ENCODE measurements at places on chromosomes 1 and 21.

- peak; percentile 83 for DNase-seq
Measured at GRCh38 chr1:154344977-154345837, 19.9 kb downstream of the ATP8B2 start.

- no peak for DNase-seq
Measured at GRCh38 chr21:36654796-36655325, 44.1 kb upstream of the SIM2 start.

DNA sequence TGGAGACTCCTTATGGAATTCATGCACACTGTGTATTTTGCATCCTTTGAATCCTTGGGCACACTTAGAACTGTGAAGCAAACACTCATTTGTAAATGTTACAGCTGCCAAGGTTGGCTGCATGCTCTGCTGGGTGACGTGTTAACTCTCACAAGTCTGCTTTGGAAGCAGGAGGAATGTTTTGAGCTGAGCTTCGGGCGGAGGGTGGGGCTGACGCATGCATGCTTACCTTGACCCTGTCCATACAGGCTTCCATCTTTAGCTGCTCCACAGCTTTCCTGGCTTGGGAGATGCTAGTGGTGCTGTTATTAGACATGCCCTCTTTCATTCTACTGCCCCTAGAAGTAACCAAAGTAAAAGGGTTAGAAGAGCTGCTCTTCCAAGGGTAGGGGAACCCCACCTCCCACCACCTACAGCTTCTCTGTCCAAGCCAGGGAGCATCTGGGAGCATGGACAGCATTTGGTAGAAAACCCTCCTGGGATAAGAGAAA, 66.0 kb downstream of the GNG4 start:
- no peak for DNase-seq

GRCh38 chr1:108051631-108052377, 86.8 kb upstream of the VAV3 start:
- no peak for DNase-seq

- peak; percentile 65 for DNase-seq
Measured at GRCh38 chr1:245153081-245153551, 1.7 kb upstream of the KIF26B start.

DNA sequence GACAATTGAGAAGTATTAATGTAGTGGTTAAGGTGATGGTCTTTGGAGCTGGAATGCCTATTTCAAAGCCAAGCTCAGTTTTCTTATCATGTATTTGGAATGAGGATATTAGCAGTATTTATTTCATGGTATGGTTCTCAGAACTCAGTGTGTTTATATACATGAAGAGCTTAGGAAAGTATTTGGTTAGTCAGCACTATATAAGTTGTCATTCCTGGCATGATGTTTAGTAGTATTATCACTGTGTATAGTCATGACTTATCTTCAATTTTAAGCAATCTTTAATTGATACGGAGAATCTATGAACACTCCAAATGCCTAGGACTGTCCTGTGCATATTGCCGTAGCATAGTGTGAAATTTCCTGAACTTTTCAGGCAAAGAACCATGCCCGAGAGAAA, 501.9 kb upstream of the USP24 start:
- no peak for DNase-seq

GRCh38 chr1:27217401-27217800, 17.0 kb upstream of the WDTC1 start:
- DNase-seq = no peak

- no peak for DNase-seq
Measured at GRCh38 chr1:59543211-59543668, 246.3 kb downstream of the FGGY start.

DNA sequence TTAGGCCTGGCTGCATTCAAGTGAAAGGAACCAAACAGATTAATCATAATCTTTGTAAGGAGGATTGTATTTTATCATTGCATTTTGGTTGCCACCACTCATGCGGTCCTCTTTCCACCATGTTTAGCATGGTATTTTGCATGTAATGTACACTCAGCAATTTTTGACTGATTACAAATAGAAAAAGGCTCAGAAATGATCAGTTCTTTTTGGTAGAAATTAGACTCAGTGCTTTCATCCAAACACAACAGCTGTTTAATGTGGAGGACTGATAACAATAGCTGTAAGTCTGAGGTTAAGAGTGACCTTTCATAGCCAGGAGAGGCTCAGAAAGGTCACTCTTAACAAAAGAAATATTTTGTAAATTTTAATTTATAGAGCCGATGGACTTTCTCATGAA, 25.3 kb upstream of the DPH5 start:
- DNase-seq = no peak

- DNase-seq = no peak
Measured at GRCh38 chr1:27153549-27153886, 1.4 kb downstream of the SLC9A1 start.

- DNase-seq = no peak
Measured at GRCh38 chr21:39125752-39126485, 57.3 kb downstream of the PSMG1 start.

- DNase-seq = no peak
Measured at GRCh38 chr1:153831026-153831425, 55.8 kb downstream of the SLC27A3 start.

- DNase-seq = no peak
Measured at GRCh38 chr1:147214325-147214724, 10.8 kb downstream of the FMO5 start.

DNA sequence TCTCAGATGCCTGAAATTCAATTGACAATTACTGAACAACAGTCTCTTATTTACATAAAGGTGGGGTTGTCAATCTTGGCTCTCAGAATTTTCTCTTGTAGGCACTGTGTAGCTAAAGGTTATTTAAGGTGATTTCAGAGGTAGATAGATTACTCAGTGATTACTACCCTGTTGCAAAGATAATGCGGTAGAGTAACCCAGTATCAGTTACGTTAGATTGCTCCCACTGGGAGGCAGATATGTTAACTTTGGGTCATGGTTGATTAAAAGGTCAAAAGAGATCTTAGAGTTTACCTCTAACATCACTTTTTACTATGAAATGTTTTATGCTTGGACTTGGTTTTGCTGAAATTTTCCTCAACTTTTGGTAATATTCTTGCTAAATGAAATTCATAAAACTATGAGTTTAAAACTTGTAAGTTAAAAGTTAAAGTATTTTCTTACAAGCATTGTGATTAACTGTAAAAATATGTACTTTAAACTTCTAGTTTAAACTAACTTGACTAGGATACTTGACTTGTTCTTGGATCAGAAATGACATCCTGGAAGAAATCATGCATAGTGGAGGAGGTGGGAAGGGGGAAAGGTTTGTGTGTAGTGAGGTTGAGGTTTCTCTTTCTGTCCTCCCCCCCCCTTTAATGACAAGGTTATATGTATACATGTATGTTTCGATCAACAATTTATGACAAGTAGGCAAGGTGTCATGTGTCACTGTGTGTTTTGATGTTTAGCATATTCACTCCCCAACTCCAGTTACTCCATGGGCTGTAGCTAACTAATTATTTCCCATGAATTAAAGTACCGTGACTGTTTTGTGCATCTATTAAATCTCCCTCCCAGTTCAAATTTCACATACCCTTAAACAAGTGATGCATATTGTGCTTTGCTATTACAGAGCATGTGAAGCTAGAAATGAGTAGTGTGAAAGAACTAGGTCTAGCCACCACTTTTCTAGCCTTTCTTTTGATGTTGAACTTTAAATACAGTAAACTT, 2.9 kb downstream of the LAMC1 start:
- no peak for DNase-seq

GRCh38 chr1:155892796-155893195, 18.4 kb downstream of the RIT1 start:
- DNase-seq = no peak

- no peak for DNase-seq
Measured at GRCh38 chr1:226872437-226872836, 2.0 kb downstream of the PSEN2 start.

- DNase-seq = no peak
Measured at GRCh38 chr21:15004721-15005370, 60.0 kb downstream of the NRIP1 start.

DNA sequence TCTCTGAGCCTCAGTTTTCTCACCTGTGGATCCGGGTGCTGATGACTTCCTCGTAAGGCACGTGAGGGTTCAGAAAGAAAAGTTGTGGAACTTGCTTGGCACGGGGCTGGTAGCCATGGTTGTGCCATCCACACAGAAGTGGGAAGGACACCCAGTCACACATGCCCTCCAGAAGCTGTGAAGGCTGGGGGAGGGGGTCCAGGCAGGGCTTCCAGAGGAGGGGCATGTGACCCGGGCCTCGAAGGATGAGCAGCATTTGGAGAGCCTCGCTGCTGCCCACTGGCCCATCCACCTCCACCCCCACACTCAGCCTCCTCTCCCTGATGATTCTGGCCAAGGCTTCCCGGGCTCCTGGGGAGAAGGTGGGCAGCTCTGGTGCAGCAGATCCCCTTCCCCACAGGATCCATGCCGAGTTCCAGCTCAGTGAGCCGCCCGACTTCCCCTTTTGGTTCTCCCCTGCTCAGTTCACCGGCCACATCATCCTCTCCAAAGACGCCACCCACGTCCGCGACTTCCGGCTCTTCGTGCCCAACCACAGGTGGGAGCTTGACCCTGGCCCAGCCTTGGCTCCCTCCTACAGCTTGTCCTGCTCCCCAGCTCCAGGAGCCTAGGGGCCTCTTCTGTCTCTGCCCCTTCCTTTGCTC, 9.4 kb downstream of the SELENON start:
- DNase-seq = no peak

- no peak for DNase-seq
Measured at GRCh38 chr21:33898586-33898985, 17.0 kb downstream of the ATP5PO start.

GRCh38 chr1:6241887-6242740, 1.9 kb upstream of the HES3 start:
- no peak for DNase-seq

DNA sequence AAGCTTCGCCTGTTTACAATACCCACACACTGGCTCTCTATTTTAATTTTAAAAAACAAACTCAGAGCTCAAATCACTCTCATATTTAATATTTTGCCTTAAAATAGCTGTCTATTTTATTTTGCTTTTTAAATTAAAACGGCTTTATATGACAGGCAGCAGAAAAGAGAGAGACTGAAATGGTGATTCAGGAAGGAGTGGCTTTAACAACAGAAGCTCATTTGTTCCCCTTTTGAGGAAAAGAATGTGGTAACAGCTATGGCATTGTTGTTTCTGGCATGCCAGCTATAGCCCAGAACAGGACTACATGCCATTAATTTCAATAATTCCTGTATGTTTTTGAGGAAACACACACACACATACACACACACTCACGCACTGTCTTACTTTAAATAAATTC, 234.2 kb upstream of the PTBP2 start:
- no peak for DNase-seq

DNA sequence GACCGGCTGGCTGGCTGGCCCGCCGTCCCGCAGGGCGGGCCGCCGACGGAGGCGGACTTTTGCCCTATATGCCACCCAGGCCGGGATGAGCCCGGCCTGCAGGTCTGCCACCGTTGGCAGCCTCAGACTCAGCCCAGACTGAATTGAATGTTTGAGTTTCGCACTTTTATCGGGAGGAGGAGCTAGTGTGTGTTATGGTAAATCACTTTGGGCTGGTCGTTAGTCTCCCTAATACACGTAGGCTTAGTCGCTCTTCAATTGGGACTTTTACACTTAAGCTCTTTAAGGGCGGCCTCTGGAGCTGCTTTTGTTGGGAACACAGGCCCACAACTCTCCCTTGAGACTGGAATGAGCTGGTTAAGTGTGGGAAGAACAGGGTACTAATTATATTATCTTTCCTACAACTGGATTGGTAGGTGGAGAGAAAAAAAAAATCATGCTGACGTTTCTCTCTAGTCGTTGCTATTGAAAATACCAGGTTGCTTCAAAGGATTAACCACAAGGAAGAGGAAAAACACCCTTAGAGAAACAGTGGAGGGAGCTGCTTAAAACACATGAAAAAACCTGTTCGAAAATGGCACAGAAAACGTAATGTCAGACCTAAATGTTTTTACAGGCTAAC, 1.4 kb upstream of the IRF2BP2 start:
- peak; percentile 91 for DNase-seq

DNA sequence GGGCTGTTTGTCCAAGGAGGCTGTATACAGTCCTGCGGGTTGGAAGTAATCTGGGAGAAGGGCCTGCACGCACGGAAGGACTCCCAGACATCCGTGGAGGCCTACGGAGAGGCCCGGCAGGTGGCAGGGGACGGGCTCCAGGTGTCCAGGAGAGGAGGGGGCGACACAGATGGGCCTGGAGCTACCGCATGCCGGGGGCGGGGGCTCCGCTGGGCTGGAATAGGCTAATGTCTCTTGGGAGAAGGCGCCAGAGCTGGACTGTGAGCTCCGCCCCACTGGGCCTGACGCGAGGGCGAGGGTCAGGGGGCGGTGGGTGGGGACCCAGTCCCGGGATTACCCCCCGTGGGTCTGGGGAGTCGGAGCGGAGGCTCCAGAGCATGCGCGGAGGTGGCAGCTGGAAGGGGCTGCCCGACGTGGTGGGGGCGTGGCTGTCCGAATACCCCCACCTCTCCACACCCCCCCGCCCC, 659 bp downstream of the AGO1 start:
- peak; percentile 63 for DNase-seq
